ENCODE measurements at places on chromosomes 11 and 22.

GRCh38 chr22:28600546-28601143 is 79.0 kb downstream of the TTC28 start:
- no peak for DNase-seq

- DNase-seq = no peak
Observed at GRCh38 chr11:17915500-17916143, 97.2 kb downstream of the SERGEF start.

DNA sequence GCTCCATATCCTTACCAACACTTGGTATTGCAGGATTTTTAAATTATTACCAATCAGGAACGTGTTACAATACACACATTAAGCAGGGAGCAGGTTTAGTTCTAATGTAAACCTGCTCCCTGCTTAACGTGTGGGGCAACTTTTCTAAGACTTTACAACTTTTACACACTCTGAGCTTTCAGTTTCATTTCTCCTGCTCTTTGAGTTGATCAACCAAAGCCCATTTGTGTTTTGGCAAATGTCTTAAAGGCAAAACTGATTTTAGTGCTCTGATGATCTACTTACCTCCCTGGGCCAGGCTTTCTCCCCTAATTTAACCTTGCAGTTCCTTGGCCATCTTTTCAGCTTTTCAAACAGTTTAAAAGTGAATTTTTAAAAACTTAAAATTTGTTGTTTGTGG is 70.9 kb downstream of the ZBTB44 start:
- no peak for DNase-seq

DNA sequence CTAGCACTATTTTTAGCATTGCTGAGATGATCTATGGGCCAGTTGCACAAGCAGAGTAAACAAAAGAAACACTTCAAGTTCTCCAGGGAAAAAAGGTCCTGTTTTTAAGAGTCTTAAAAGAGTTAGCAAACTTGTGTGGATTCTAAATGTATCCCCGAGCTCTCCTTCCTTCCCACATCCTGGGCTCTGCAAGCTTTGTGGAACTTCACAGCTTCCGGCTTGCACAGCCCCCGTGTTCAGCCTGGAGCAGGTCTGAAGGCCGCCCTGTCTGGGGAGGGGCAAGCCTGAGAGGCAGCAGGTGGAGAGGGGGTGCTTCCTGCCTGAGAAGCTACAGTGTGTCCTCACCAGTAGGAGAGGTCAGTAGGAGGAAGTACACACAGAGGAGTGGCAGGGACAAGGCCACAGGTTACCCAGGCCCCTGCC is 35.1 kb upstream of the SUSD2 start:
- DNase-seq = no peak

DNA sequence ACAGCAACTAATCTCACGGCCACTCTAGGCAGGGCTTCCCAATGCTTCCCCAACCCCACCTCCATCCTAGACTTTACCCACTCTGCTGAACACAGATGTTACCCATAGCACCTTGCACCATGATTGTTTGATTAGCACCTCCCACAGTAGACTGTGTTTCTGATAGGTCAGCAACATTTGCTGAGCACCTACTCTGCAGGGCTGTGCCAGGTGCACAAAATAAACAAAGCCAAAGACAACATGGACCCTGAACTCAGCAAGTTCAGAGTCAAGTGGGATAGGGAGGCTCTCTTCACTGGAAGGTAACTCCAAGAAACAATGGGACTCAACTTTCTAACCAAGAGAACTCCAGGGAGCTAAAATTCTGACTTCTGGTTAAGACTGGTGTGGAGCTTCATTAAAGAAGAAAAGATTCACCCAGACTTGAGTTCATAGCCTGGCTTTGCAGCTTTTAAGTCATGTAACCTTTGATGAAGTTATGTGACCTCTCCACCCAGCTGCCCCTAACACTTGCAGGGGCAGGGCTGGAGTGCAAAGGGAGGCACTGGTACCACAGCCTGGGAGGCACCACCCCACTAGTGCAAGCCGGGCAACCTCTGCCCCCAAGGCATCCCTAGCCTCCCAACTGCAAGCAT is 6.7 kb upstream of the RTN4RL2 start:
- no peak for DNase-seq

DNA sequence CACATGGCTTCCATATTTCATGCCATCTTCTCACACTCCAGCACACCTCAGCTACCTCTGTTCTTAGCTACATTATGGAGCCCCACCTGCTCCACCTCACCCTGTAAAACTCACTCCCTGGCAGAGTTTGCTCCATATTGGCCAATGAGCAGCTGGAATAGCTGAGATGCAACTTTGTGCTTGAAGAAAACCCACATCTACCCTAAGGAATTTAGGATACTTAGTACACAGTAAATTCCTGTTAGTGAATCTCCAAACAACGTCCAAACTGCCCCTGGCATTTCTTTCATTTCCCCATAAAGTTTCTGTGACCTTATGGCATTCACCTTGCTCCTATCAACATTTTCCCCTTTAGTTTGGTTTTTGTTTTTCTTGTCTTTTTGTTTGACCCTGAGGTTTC is 2.2 kb upstream of the VWCE start:
- DNase-seq = no peak

- DNase-seq = no peak
Observed at GRCh38 chr11:73597336-73597955, 466 bp downstream of the FAM168A start.

GRCh38 chr11:76335842-76336241 is 45.1 kb downstream of the THAP12 start:
- DNase-seq = no peak

- no peak for DNase-seq
Observed at GRCh38 chr11:109970516-109971183, 122.5 kb upstream of the ZC3H12C start.

GRCh38 chr11:35588627-35589026 is 29.6 kb upstream of the FJX1 start:
- DNase-seq = no peak

DNA sequence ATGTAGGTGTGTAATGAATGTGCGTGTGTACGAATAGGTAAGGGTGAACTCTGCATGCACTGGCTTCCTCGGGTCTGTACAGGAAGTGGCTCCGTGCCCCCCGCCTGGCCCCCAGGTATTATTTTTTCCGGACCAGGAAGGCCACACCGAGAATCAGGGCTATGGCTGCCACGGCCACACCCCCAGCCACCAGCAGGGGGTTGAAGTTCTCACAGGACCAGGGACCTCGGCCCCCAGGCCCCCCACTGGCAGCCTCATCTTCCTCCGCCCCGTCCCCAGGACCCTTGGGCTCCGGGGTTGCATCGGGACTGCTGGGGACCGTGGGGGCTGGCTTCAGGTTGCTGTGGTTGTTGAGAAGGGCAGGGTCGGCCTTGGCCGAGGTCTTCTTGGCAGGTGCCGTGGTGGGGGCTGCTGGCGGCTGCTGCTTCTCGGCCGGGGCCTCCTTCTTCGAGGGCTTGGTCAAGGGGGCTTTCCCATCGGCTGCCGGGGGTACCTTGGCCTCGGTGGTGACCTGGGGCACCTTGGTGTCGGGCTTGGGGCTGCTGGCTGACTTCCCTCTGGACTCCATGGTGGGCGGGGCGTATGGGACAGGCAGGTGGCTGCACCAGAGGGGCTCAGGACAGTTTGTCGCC is 1.8 kb downstream of the CEND1 start:
- no peak for DNase-seq

DNA sequence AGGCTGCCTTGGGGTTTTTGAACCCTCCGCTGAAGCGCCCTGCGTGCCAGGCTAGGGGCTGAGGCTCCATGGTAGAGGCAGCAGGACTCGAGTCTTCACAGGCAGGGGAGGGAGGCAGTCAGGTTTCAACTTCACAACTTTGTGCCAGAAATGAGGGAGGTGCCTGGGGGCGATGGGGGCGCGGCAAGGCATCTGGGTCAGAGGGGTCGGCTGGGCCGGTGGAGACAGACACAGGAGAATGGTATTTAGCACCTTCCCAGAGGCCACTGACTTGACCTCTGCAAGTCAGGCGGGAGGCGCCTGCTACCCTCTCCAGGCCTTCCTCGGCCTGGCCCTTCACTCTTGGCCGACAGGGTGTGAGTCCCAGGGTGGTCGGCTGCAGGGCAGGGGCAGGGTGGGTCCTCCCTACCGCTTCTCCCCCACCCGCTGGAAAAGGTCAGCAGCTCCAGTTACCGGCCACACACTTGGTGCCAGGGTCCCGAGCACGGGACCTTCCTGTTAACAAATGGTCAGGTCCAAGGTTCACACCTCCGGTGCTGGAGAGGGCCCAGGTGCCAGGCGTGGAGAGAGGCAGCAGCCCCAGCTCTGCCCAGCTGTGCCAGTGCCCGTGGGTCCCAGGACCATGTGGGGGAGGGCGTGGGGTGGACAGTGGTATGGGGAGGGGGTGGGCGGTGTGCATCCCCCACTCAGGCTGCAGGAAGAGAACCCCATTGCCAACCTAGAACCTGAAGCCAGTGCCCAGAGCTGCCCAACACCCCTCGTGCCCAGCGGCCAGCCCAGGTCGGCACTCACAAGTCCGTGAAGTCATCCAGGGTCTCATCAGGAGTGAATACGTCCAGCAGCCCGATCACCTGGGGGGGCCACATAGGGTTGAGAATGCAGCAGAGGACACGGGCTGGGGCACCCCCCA is 3.8 kb downstream of the MAPK12 start:
- DNase-seq = no peak

GRCh38 chr11:130711193-130711592 is 205.1 kb downstream of the SNX19 start:
- DNase-seq = no peak

- DNase-seq = no peak
Observed at GRCh38 chr22:42271191-42271813, 849 bp upstream of the TCF20 start.

DNA sequence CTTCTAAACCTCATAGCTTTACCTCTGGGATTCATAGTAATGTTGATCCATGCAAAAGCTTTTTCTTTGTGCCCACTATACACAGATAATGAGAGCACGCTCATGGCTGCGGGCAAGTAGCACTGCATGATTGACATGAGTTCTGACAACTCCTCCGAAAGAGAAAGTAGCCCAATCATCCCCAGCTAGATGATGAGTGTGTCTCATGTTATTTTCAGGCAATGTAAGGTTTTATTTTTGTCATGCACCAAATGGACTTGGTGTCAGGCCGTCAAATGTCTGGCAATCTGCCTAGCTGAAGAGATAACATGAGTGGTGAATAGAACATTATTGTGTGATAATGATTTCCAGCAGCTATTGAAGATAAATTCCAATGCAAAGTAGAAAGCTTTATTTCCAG is 662.6 kb downstream of the NTM start:
- no peak for DNase-seq

- no peak for DNase-seq
Observed at GRCh38 chr11:85750646-85751045, 60.3 kb downstream of the SYTL2 start.

GRCh38 chr11:77252555-77253270 is 48.8 kb downstream of the GDPD4 start:
- no peak for DNase-seq

GRCh38 chr11:46210133-46210636 is 67.3 kb upstream of the CREB3L1 start:
- no peak for DNase-seq

DNA sequence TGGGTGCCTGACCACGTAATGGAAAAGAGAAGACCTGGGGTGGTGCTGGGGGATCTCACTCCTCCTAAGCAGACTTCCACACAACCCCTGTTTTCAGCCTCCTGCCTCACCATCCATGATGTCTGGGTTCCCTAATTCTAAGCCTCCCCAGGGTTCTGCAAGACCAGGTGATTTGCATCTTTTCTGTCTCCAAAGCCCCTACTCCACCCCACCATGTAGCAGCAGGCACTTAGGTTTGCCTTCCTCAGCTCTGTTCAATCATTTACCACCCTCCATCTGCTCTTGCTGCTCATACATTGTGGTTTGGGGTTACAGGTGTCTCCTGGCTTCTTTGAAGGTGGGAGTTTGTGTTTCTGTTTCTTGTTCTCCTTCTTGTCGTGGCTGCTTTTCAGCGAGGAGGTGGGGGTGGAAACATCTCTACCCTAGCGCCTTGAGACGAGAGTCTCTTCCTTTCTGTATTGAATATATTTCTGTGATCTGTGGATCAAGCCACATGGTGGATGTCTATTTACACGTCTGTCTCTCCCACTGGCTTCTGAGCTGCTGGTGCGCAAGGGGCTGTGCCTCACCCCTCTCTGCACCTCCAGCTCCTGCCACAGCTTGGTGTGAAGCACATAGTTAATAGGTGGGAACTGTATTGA is 6.6 kb upstream of the SSTR3 start:
- DNase-seq = no peak

DNA sequence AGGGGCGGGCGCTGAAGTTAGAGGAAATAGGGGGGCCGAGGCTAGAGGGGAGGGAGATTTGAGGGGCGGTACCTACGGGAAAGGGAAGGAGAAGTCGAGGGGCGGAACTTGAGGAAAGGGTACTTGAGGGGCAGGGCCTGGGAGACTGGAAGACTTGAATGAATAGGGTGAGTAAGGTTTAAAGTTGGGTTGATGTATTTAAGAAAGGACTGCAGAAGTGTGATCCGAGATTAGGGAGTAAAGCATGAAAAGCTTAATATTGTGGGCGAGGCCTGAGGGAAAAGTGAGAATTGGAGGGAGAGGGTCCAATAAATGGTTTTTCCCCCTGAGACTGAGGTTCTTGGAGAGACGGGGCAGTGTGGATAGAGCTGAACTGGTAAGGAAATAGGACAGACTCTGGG is 723 bp downstream of the HSCB start:
- DNase-seq = no peak

GRCh38 chr22:43183496-43184277 is 3.2 kb downstream of the TTLL12 start:
- DNase-seq = peak; percentile 34

GRCh38 chr11:35750981-35751663 is 88.5 kb downstream of the TRIM44 start:
- DNase-seq = no peak

DNA sequence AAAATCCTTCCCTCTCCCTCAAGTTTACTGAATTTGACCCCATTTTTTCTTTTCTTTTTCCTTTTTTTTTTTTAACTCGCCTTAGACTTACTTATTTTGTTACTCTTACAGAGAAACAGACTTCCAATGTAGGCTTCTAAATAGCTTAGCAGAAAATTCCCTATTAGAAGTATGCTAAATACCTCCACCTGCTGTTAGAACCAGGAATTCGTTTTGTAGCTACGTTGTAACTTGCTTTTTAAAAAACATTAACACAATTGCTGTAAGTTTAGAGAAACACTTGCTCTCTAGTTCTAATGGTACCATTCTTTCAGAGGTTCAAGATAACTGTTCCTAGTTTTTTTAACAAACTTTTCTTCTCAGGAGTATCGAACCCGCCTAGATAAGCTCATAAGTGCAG is 324.2 kb downstream of the DCDC1 start:
- no peak for DNase-seq

GRCh38 chr11:86370171-86370570 is 4.5 kb upstream of the CCDC81 start:
- no peak for DNase-seq

DNA sequence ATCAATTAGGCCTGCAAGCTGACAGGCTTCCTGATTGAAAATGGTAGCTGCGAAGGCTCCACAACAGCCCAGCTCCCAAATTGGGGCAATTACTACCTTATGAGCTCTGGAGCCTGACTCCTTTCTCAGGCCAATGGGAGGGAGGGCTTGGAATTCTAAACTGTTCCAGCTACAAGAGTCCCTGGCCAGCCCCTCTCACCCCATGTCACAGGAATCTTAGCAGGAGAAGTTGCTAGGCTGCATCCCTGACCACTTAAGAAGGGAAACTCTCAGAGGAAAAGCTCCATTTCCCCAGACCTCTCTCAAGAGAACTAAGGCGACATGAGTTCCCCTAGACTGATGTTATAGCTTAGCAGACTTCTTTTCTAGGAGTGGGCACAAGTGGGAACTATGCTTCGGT is 4.9 kb downstream of the LRP4 start:
- DNase-seq = no peak

- DNase-seq = no peak
Observed at GRCh38 chr11:83572581-83573496, 286.7 kb upstream of the CCDC90B start.

- DNase-seq = no peak
Observed at GRCh38 chr22:30187529-30188407, 58.8 kb downstream of the LIF start.

- peak; percentile 95 for DNase-seq
Observed at GRCh38 chr11:75428281-75428724, 4.7 kb downstream of the KLHL35 start.
